IMR-90 (cell line): ENCODE measurements at places on chromosomes 16 and 17. TPM values are rescaled to one million over a fixed set of nuclear protein-coding genes. Genes with fewer than 3 reads are reported as not detected.
A peak's percentile ranks its signal among the peaks of the same experiment; 100 is the strongest.

MGAT5B gene
- 0.54 and 0.56 TPM in 2 replicates for total RNA-seq

DNA sequence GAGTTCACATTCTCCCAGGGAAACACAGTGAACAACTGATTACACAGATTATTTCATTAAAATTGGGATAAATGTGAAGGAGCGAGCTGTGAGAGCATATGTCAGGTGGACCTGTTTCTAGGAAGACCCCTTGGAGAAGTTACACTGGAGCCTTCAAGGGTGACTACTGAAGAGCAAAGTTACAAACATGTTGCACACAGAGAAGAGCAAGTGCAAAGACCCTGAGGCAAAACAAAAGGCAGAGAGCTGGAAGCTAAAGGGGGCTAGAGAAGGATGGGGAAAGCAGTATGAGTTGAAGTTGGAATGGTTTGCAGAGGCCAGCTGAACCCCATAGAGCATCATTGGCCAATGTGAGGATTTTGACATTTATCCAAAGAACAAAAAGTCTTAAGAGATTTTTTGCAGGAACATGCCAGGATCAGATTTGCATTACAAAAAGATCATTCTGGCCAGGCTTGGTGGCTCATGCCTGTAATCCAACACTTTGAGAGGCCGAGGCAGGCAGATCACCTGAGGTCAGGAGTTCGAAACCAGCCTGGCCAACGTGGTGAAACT lies 14.1 kb downstream of the PDZD9 start:
- H3K4me3 ChIP-seq = no peak overlapping the region
- H3K27me3 ChIP-seq = no peaks in the 10 kb centered on the region
- peaks cover 13% of the 10 kb centered on the region for H3K36me3 ChIP-seq
- H3K4me1 ChIP-seq = no peaks in the 10 kb centered on the region
- no peak overlapping the region for H3K27ac ChIP-seq

DNA sequence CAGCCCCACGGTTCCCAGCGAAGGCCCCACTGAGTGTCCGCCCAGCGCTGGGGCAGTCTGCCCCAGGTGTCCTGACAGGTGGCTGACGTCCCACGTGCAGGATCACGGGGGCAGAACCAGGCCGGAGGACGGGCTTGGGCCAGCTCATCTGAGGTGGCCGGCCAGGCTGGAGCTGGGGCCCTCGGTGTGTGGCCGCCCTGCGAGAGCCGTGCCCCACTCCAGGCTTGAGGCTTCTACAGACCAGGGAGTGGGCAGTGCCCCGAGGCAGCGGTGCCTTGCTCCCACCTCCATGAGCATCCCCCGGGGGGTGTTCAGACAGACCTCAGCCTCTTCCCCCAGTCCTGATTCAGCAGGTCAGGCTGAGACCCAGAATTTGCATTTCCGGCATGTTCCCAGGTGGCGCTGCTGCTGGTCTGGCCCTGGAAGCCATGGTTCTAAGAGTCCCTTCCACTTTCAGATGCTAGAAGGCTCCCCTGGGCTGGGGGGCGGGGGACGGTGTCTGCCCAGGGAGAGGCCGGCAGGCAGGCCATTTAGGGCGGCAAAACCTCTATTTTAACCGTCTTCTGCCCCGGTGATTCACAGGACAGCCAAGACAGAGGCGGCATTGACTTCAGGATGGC lies 35.4 kb upstream of the PABPN1L start:
- H3K4me1 ChIP-seq = no peaks in the 10 kb centered on the region
- no peak for DNase-seq
- peaks cover 23% of the 10 kb centered on the region; the same call in 1 of the 2 replicates for H3K27me3 ChIP-seq
- no peak overlapping the region for H3K27ac ChIP-seq

PRRT2 gene
- total RNA-seq = 0.90 and 1.4 TPM in 2 replicates

GRCh38 chr17:69870091-69870530 lies 204.9 kb upstream of the KCNJ16 start:
- no peak overlapping the region for H3K4me3 ChIP-seq
- peak; percentile 91 for DNase-seq
- no peaks in the 10 kb centered on the region for H3K36me3 ChIP-seq
- no peaks in the 10 kb centered on the region for H3K27me3 ChIP-seq
- peaks cover 21% of the 10 kb centered on the region for H3K4me1 ChIP-seq

- no peaks in the 10 kb centered on the region for H3K36me3 ChIP-seq
- no peak overlapping the region for H3K4me3 ChIP-seq
These were observed 4.3 kb downstream of the TAT start for GRCh38 chr16:71572497-71573116.

DNA sequence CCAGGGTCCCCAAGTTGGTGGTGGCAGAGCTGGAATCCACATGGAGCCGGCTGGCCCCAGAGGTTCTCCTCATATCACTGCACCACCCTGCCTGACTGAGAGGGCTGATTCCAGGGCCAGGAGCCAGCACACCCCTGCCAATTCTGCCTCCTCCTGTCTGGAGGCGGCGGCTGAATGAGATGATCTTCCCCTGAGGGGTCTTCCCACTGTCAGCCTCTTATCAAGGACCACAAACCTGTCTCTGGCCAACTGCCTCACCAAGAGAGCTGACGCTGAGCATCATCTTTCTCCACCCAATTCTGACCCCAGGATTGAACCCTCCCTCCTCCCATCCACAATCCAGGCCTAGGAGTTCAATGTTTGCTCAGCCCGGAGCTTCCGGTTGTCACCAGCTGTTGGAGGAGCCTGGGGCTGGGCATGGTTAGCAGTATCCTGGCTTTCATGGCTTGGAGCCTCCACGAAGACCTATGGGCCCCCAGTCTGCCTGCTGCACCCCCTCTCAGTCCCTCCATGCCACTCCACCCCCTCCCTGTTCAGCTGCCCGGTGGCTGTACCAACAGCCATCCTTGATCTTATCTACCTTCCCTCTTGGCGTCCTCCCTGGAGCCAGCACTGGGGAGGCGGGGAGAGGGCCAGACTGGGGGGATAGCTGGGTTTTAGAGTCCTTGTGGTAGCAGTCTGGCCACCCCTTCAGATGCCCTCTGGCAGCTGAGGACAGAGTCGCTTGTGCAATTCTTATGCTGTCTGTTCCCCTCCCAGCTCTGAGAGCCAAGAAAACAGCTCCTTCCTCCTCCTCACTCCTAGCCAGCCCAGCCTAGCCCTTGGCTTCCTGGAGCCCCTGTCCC lies 25.6 kb downstream of the ABCC3 start:
- no peaks in the 10 kb centered on the region for H3K27me3 ChIP-seq
- no peak overlapping the region for H3K4me3 ChIP-seq
- peak overlapping the region; percentile 72 for H3K27ac ChIP-seq
- H3K36me3 ChIP-seq = peaks cover 2% of the 10 kb centered on the region; the same call in 1 of the 2 replicates

DNA sequence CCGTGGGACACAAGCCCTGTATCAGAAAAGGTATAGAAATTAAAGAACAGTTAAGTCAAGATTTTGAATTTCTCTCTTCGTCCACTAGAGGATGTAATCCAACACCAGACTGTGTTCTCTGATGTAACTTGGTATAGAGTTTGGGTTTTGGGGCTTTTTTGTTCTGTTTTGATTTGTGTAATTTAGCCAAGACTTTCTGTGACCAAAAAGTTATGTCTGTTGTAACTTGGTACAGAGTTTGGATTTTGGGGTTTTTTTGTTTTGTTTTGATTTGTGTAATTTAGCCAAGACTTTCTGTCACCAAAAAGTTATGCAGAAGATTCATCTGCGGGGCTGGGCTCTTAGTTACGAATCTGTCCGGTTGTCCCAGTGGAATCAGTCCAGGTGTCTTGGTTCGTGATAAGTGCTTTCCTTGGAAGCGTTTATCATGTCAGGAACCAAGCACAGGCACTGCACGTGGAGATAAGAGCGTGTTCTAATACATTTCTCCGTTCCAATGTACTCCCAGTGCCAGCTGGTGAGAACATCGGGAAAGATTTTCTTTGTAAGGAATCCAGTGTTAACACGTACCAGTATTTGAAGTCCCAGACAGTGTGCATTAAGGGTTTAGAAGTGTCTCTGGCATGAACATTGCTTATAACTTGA lies 44.1 kb upstream of the SEC14L1 start:
- no peaks in the 10 kb centered on the region for H3K27me3 ChIP-seq
- peak; percentile 73 for DNase-seq
- no peak overlapping the region for H3K4me3 ChIP-seq

DNA sequence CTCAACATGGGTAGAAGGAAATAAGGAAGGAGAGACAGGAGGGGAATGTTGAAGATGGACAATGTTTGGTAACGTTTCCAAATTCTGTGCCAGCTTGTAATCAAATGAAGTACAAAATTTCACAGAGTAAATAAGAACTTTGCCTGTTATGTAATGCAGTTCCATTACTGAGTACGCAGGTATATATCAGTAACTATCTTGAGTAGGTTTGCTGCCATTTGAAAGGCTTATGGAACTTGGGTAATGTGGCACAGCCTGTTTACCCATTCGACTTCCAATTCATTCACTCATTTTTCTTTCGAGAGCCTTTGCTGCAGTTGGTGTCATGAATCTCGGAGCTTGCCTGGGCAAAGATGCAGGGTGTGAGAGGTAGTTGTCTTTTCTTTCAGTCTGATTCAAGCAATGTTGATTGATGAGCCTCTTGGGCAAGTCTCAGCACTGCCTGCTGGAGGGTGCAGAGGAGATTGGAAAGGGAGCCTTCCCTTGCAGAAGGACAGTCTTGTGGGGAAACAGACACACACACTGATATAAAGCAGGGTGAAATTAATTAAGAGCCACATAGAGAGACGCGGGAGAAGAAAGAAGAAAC lies 53.4 kb downstream of the ZNF18 start:
- H3K36me3 ChIP-seq = no peaks in the 10 kb centered on the region
- H3K4me3 ChIP-seq = no peak overlapping the region
- no peaks in the 10 kb centered on the region for H3K27me3 ChIP-seq
- no peaks in the 10 kb centered on the region for H3K4me1 ChIP-seq
- no peak overlapping the region for H3K27ac ChIP-seq

GRCh38 chr17:44094701-44095387 lies 24.3 kb downstream of the G6PC3 start:
- H3K27ac ChIP-seq = peak overlapping the region; percentile 87
- DNase-seq = no peak
- peaks cover 25% of the 10 kb centered on the region for H3K36me3 ChIP-seq
- H3K4me3 ChIP-seq = no peak overlapping the region
- peaks cover 16% of the 10 kb centered on the region for H3K4me1 ChIP-seq
- no peaks in the 10 kb centered on the region for H3K27me3 ChIP-seq

FN3K gene
- total RNA-seq = 0.83 and 0.90 TPM in 2 replicates

CLEC18A gene
- under 0.01 TPM in 1 of 2 replicates, not detected in the other for total RNA-seq

GRCh38 chr16:21642861-21643260 lies 9.5 kb downstream of the IGSF6 start:
- H3K27me3 ChIP-seq = no peaks in the 10 kb centered on the region
- H3K27ac ChIP-seq = no peak overlapping the region
- peaks cover 1% of the 10 kb centered on the region; the same call in 1 of the 2 replicates for H3K36me3 ChIP-seq
- no peak for DNase-seq

GSDMA gene
- not detected in 2 replicates for total RNA-seq

DNA sequence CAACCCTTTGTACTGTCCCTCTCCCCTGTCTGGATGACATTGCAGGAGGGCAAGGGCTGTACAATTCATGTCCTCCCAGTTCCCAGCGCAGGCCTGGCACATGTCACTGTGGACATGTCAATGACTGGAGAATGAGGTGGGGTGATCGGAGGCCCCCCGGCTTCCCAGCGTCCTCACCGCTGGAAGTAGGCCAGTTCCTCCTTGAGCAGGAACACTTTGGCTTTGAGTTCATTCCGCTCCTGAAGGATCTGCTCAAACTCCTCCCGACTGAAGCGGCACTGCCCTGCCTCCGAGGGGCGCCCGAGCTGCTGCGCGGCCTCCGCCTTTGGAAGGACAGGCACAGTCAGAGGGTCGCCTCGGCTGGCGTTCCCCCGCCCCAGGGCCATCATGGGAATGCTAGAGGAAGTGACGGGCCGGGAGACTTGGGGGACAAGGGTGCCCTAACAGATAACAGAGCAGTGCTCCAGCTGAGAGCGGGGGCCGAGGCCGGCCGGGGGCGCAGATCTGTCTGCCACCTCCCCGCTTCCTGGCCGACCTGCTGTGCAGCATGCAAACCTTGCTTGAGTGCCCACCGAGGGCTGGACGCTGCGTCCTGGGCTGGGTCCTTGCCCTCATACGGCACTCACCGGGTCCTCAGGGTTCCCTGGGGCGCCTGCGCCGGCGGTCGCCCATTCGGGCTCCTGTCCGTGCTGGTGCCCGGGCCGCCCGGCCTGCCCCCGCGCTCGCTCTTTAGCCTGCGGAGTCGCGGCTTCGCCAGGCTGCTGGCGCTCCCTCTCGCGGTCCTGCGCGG lies 1.3 kb downstream of the RILP start:
- peak overlapping the region; percentile 41 for H3K4me3 ChIP-seq
- H3K27ac ChIP-seq = peak overlapping the region; percentile 66
- H3K4me1 ChIP-seq = peaks cover 30% of the 10 kb centered on the region
- H3K27me3 ChIP-seq = no peaks in the 10 kb centered on the region
- no peak for DNase-seq

PRSS53 gene
- 0.56 and 0.72 TPM in 2 replicates for total RNA-seq

CCDC200 gene
- not detected in 2 replicates for total RNA-seq

GRCh38 chr16:31177136-31177535 lies 2.8 kb upstream of the FUS start:
- DNase-seq = peak; percentile 59
- peaks cover 5% of the 10 kb centered on the region; the same call in 1 of the 2 replicates for H3K36me3 ChIP-seq
- H3K27ac ChIP-seq = no peak overlapping the region
- H3K27me3 ChIP-seq = no peaks in the 10 kb centered on the region
- H3K4me3 ChIP-seq = no peak overlapping the region

- H3K36me3 ChIP-seq = no peaks in the 10 kb centered on the region
- H3K27me3 ChIP-seq = peaks cover 76% of the 10 kb centered on the region
- no peak for DNase-seq
- no peak overlapping the region for H3K27ac ChIP-seq
These were observed 11.0 kb downstream of the NEUROD2 start for GRCh38 chr17:39596543-39597267.

PPM1E gene
- under 0.01 TPM in 2 replicates for total RNA-seq

CACNG3 gene
- not detected in 2 replicates for total RNA-seq

- no peak overlapping the region for H3K27ac ChIP-seq
- no peaks in the 10 kb centered on the region for H3K36me3 ChIP-seq
- no peaks in the 10 kb centered on the region; the same call in 1 of the 2 replicates for H3K27me3 ChIP-seq
- DNase-seq = no peak
- no peak overlapping the region for H3K4me3 ChIP-seq
These were observed 1.8 kb downstream of the KCNJ16 start for GRCh38 chr17:70076831-70077230.

TBX2 gene
- 20.1 and 23.6 TPM in 2 replicates for total RNA-seq

TBX6 gene
- total RNA-seq = not detected in 2 replicates

- DNase-seq = no peak
- H3K4me3 ChIP-seq = no peak overlapping the region
- no peak overlapping the region for H3K27ac ChIP-seq
- H3K4me1 ChIP-seq = peaks cover 9% of the 10 kb centered on the region
- peaks cover 11% of the 10 kb centered on the region for H3K36me3 ChIP-seq
These were observed 4.4 kb downstream of the LITAF start for GRCh38 chr16:11582157-11582814.

DNA sequence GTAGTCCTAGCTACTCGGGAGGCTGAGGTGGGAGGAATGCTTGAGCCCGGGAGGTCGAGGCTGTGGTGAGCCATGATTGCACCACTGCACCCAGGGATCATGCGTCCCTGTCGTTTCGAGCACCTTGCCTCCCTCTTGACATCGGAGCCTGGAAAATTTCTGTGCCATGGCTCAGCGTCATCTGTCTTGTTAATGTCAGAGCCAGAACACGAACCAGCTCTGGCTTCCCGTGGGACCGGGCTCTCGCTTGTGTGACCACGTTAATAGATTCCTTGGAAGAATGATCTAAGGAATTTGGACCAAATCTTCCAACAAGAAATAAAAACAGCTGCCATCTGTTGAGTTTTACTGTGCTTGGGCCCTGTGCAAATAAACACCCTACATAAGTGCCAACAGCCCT lies 117.7 kb downstream of the ABCC1 start:
- peaks cover 73% of the 10 kb centered on the region for H3K36me3 ChIP-seq
- DNase-seq = peak; percentile 54
- no peak overlapping the region for H3K4me3 ChIP-seq
- no peak overlapping the region for H3K27ac ChIP-seq

- no peak for DNase-seq
- no peaks in the 10 kb centered on the region for H3K36me3 ChIP-seq
- no peaks in the 10 kb centered on the region for H3K27me3 ChIP-seq
- H3K4me3 ChIP-seq = no peak overlapping the region
- peaks cover 71% of the 10 kb centered on the region for H3K4me1 ChIP-seq
These were observed 3.3 kb downstream of the RARA start for GRCh38 chr17:40312131-40312731.
